ENCODE measurements at places on chromosomes 5 and 9. TPM values are rescaled to one million over a fixed set of nuclear protein-coding genes. Genes with fewer than 3 reads are reported as not detected.

- DNase-seq = no peak
These were observed 14.4 kb upstream of the AMACR start for GRCh38 chr5:34022121-34022705.

GRCh38 chr9:135992486-135993408 lies 31.6 kb upstream of the UBAC1 start:
- peak; percentile 66 for DNase-seq

GRCh38 chr9:116149844-116150243 lies 3.7 kb upstream of the PAPPA start:
- no peak for DNase-seq

GRCh38 chr9:83166372-83166771 lies 103.4 kb upstream of the RASEF start:
- DNase-seq = peak; percentile 40

- peak; percentile 56 for DNase-seq
These were observed 32.8 kb upstream of the MCTP1 start for GRCh38 chr5:95317687-95318086.

GRCh38 chr5:139903795-139904565 lies 108.4 kb downstream of the PSD2 start:
- peak; percentile 28 for DNase-seq

GRCh38 chr5:172528440-172528839 lies 74.1 kb upstream of the SH3PXD2B start:
- no peak for DNase-seq

- no peak for DNase-seq
These were observed 105.6 kb upstream of the TXNDC8 start for GRCh38 chr9:110443146-110443865.

GRCh38 chr5:125974679-125975078 lies 448.5 kb upstream of the GRAMD2B start:
- DNase-seq = no peak

DNA sequence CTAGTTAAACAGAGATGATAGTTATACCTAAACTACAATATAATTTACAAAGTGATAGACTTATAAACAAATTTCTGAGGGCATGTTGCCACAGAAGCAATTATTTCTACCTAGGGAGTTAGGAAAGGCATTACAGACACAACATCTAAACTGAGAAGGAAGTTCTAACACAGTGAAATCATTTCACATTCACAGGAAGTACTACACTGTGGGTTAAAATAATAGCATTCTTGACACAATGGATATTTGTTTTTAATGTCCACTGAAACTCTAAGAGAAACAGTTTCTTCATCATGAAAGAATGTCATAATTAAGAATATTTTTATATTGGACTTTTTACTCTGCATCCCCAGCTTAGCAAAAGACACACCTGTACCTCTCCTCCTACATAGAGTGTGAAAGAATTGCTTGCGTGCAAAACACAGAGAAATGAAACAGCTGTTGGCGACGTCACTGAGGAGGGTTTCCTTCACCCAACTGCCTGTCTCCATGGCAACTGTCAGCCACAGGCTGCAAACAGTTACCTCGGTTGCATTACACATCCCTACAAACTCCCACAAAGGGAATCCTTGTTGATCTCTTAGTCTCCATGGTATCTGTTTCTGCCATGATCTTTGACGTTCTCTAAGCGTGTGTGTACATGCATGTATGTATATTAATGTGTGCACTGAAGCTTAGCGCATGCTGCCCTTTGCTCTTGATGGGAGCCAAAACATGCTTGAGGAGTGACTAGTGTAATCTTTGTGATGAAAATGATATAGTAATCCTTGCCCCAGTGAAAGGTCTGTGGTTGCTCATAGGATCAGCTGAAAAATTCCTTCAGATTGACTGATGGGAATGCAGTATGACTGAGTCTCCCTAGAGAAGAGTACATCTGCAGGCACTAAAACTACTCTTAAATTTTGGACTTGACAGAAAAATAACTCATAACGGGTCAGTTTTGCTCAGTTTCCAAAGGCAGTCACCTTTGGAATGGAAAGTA lies 168.5 kb downstream of the ACTL7B start:
- DNase-seq = no peak

MTAP gene
- total RNA-seq = 33.5 TPM

RNF183 gene
- 0.57 TPM for total RNA-seq

ASTN2 gene
- total RNA-seq = 153 TPM

ST8SIA4 gene
- total RNA-seq = 0.80 TPM

ROR2 gene
- 43.9 TPM for total RNA-seq

Measured in prostate gland (tissue), 2 donors.